NCI-H187 (cell line): ENCODE measurements at places on chromosomes 2 and 18.

DNA sequence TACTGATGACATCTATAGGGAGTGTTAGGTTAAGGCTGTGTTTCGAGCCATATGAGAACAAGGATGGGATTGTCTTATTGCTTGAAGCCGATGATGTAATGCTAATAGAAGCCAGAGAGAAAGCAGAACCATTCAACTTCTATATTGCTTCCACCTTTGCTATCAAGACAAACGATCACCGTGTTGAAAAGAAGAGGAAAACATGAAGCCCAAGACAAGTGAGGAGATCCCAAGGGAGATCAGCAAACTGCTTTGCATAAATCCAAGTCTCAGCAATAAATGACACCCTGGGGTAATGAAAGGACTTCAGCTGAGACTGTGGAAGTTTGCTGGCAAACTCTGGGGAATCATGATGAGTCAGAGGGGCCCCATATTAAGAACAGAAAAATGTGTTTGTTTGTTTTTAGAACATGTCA is 206.2 kb downstream of the NCKAP5 start:
- no peak for DNase-seq

- peak; percentile 21 for DNase-seq
Observed at GRCh38 chr2:235605312-235606003, 111.6 kb downstream of the AGAP1 start.

DNA sequence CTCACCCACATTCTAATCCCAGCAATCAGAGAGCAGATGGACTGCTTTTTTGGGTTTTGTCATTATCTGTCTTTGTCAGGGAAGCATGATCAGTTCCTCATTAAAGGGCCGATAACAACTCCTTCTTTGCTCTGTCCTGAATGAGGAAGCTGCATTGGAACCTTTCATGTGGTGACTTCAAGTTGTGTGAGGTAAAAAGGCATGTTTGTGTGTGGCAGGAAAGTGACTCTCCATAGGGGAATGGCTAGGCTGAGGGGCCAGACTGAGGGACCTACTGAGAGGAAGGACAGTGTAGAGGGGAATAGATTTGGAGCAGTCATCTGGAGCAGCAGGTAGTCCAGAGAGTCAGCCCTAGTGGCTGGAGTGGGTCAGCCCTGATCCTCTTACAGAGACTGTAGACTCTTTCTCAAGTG is 23.6 kb upstream of the LRRTM1 start:
- DNase-seq = no peak

DNA sequence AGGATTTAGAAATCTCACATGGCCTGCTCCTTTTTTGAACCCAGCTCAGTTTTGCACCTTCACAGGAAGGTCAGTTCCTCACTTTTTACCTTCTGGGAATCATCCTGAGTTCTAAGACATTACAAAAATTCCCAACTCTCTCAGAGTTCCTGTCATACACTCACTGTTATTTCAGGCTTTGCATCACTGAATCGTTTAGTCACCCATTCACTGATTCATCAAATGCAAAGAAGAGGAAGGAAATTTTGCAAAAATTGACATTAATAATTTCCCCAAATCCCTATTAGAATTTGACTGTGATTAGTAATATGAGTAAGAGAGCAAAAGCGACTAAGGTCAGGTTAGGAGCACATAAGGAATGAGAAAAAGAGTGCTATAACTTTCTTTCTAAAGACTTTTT is 197.5 kb downstream of the PDE1A start:
- DNase-seq = no peak

DNA sequence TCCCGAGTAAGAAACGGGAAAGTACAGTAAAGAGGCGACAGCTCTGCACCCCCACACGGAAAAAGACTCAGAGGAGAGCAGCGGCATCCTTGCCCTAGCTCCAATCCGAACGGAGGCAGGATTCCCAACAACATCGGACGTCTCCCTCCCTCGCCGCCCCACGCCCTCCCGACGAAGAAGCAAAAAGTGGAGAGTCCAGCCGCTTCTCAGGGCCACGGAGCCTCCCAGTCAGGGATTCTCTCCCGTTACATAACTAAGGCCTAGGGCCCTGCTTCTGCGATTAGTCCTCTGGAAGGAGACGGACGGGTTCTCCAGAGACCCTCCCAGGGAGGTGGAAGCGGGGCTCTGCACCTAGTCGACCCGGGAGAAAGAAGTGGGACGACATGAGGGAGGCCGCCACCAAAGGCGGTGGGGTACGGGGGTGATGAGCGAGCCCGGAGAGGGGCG is 587 bp downstream of the SUMO1 start:
- DNase-seq = peak; percentile 14

- no peak for DNase-seq
Observed at GRCh38 chr2:45191976-45192375, 182.7 kb upstream of the SIX2 start.

DNA sequence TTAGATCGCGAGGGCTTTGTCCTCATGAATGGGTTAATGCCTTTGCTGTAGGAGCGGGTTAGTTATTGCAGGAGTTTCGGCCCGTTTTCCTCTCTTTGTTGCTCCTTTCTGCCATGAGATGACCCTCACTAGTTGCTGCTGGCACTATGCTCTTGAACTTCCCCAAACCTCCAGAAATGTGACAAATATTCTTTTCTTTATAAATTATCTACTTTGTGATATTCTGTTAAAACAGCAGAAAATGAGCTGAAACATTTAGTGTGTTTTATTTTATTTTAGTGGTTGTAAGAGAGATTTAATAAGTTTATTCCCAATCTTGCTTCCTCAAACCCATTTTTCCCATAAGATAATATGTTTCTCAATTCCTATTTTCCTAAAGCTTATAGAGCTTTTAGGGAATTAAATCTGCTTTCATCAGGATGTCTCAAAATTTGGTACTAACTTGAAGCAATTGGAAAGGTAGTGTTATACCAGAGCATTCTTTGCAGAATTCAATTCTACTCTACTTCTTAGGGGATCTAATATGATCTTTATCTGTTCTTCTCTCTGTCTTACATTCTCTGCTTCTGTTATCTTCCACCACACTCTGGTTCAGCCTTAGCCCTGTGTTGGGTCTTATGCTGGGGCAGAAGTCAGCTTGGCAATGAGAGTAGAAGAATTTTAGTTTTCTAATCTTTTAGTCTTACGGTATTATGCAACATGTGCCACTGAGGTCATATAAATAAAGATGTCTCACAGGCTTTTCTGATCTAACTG is 23.1 kb downstream of the DDX1 start:
- DNase-seq = no peak

- no peak for DNase-seq
Observed at GRCh38 chr2:8174641-8175257, 507.1 kb upstream of the ID2 start.

- no peak for DNase-seq
Observed at GRCh38 chr2:208529796-208530195, 123.2 kb downstream of the PTH2R start.

GRCh38 chr2:125736306-125736705 is 919.7 kb upstream of the GYPC start:
- no peak for DNase-seq

GRCh38 chr2:134087371-134087921 is 166.4 kb upstream of the MGAT5 start:
- no peak for DNase-seq

GRCh38 chr2:109057686-109058085 is 68.7 kb upstream of the EDAR start:
- no peak for DNase-seq

DNA sequence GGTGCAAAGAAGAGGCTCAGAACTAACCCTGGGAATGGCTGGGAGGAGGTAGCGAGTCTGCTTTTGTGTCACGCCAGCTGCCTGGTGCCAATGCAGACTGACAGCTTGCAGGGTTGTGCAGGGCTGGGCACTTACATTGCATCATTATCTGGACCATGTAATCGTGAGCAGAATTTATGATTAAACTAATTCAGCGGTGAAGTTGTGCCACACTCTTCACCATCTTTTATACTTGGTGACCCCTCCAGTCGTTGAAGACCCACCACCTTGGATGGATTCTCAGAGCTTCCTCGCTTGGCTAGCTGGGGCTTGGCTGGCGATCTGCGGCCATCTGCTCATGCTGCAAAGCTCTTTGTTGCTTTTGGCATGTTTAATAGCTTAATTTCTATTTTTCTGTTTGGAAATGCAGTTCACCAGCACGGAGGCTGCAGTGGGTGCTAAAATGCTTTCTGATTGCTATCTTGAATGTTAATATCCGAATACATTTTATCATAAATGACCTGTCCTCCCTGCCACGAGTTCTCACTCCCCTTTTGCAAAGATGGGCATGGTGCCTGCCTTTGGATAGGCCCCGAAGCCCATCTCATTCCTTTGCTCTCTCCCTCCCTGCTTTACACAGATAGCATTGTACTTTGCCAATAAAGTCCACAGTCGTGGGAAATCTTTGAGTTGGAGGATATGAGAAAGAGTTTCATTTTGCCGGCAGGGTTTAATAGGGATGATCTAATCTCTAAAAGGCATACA is 188.2 kb downstream of the PRKCE start:
- DNase-seq = no peak

DNA sequence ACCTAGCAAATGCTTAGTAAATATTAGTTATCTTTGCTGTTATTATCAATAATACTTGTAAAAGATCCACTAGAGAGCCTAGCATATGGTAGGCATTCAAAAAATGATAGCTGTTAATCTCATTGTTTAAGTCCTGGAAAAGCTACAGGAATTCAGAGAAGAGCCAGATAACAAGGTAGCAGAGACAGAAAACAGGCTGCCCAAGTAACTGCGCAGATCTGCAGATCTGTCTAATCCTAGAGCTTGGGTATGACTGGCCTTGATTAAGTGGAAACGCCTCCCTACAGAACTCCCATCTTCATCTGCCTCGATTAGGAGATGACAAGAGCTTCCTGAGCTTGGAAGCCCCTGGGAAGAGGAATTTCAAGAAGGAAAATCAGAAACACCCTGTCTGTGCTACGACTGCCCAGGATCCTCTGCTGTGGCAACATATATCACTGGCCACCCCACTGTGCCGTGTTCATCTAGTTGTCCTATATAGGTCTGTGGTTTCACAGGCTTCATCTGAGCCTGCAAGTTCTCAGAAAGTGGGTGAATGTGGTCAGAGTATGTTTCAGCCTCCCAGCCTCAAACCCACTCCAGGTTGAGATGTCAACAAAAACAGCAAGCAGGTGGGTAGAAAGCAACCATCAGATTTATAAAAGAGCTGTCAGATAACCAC is 151.5 kb upstream of the PKDCC start:
- DNase-seq = no peak

DNA sequence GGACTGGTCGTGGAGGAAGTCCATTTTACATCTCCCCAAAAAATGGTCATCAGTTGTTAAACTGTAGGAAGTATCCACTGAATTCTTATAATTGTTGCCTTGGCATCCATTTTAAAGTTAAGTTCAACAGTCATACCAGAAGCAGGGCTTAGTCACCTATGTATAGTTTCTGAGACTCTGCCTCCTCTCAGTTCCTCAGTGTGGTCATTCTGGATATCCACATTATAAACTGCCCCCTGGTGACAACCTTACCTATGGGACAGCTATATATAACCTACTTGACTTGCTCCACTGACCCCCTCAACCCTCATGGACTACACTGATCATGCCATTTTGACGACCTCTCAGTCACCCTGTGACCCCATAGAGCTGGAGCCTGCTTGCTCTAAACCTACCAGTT is 617.0 kb downstream of the LRP1B start:
- no peak for DNase-seq

- no peak for DNase-seq
Observed at GRCh38 chr2:182915369-182916326, 49.2 kb upstream of the FRZB start.

- DNase-seq = no peak
Observed at GRCh38 chr2:102245266-102246151, 58.7 kb downstream of the IL1RL2 start.

DNA sequence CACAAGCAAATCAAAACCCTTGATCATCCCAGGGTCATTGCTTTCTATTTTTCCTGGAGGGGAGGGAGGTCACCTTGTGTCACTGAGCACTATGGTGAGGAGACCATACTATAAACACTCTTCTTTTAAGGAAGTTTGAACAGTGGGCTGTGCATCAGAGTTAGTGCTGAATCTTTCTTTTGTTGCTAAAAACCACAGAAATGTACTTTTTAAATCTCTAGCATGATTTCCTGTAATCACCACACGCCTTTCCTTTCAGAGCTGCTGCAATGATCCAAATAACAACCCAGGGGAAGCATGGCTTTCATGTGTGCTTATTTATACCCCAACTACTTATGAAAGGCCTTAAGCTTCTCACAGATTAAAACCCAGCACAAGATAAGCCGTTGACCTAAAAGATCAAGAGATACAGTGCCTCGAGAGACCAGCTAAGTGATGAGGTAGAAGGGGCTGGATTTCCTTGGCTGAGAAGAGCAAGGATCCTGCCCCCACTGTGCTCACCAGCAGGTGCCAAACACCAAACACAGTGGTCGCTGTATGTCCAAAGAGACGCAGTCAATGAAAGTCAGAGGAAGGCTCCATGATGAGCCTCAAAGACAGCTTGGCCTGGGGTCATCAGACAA is 34.7 kb downstream of the TRABD2A start:
- no peak for DNase-seq

GRCh38 chr2:47509250-47509649 is 106.3 kb downstream of the MSH2 start:
- DNase-seq = no peak

DNA sequence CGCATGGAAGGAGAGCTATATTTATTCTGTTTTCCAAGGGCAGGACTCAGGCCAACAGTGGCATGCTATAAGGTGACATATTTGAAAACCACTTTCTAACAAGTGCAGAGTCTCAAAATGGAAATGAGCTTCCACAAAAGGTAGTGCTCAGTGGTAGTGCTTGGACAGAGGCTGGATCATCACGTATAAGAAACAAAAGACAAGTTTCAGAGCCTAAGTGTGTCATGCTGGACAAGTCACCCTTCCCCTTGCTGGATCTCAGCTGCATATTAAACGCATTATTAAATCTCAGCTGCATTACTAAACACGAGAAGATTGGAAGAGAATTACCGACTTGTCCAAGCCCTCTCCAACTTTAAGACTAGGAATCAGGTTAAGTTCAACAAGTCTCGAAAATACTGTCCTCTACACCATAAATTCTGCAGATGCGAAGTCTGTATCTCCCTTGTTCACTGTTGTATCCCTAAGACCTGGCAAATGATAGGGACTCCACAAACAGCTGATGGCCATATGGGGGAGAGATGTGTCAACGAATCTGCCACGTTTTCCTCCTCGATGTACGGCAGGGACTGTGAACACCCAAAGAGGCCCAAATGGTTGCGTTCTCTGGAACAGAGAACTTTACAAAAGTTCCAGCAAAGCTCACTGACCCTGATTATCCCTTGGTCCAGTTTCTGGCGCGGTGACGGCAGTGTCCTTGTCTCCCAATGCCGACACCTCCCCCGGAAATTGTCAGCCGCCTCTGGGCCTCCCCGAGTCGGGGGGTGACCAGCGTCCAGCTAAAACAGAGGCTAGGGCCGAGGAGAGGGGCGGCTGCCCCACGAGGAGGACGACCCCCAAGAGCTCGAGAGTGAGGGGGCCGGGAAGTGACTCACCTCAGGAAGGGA is 611 bp downstream of the NOL10 start:
- no peak for DNase-seq

DNA sequence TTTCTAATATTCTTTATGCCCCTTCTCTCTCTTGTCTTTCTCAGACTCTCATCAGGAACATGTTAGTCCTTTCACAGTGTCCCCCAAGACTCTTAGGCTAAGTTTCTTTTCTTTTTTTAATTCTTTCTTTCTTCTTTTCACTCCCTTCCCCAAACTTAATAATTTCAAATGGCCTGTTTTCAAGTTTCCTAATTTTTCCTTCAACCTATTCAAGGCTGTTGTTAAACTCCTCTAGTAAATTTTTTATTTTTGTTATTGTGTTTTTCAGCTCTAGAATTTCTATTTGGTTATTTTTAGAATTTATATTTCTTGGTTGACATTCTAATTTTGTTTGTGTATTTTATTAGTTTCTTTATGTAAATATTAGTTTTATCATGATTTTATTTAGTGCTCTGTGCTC is 236.6 kb upstream of the GYPC start:
- DNase-seq = no peak

- DNase-seq = no peak
Observed at GRCh38 chr18:53134711-53135110, 794.7 kb downstream of the DCC start.
